ACHN (cell line): ENCODE measurements at places on chromosomes 2 and 18.

DNA sequence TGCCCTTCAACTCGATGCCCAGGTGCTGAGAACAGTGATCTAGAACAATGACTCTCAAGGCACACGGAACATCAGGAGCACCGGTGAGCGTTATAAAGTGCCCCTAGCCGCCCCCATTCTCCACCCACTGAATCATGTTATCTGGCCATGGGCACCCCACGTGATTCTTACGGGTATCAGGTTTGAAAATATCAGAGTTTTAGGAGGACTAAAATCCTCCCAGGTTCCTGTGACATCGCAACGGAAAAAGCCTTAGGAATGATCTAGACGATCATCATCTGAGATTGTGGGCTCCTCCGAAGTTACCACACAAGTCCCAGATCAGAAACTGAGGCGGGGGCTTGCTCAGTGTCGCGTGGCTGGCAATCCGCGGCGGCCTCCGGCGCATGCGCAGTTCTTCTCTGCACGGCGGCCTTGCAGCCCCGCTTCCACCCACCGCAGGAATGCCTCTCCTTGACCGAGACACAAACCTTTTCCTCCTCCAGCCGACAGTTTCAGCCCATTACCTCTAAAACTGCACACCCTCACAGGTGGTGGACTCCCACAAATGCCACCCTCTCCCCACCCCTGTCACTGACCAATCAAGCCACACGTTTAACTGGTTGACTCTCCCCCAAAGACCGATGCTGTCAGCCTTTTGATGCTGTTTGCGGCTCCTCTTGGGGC is 5.8 kb upstream of the MRPL33 start:
- DNase-seq: no peak

DNA sequence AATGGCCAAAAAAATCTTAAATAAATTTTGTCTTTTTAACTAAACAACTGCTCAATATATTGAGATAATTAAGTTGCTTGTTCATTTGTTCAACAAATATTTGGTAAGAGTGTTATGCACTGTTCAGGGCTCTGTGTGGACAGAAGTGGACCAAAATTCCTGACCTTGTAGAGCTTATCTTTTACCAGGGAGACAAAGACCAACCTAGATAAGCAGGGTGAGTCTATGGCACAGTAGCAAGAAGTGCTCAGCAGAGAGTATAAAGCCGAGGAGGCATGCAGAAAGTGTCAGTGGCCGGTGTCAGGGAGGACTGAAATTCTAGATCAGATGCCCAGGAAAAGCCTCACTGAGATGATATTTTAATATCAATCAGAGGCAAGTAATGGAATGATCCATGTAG is 2.6 kb downstream of the RAB27B start:
- no peak for DNase-seq

GRCh38 chr2:172430678-172431077 is 3.3 kb downstream of the ITGA6 start:
- DNase-seq: no peak

DNA sequence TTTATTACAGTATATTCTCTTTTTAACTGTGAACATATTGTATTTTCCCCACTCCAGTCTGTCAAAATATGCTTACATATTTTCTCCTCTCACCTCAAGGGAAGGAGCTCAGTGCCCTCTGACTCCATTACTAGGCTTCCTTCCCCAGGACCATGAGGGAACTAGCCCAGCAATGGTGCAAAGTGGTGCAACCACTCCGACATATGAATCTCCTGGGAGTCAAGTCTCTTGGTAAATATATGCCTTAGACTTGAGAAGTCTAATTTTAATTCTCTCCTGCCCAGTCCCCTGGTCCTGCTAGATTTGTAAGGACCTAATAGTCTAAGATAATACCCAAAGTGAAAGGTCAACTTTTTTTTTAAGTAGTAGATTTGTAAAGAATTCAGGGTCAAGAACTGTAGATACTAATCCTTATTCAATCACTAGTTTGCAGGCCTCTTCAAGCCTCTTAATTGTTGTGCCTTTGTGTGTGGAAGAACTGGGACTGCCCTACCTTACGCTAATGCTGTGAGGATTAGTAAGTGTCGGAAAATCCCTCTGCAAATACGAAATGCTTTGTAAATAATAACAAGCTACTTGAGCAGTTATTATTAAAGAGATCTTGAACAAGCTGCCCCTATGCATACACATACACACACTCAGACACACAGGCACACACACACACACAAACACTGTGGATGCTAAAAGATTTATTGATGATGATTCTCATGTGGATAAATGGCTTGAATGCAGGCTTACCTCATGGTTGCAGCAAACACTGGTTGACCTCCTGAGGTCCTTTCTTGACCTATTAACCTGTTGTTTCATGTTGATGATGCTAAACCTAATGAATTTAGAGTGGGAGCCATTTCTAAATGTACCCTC is 251.2 kb upstream of the PARD3B start:
- no peak for DNase-seq
